ENCODE measurements at places on chromosomes 4 and X.

DNA sequence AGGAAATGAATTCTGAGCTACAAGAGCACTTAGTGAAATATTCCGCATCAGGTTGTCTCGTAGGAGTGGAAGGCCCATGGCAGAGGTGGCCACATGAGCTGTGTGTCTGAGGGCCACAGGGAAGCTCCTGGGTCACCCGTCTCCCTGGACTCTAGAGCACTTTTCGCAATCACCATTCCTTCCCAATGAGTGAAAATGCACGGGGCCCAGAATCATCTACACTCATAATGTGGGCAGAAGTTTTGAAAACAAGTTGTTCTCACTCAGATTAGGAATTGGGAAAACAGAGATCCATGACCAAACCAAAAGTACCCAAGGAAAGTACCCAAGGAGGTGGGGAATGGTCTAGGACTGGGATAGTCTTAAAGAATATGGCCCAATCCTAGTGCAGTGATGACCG lies 94.4 kb downstream of the SCD5 start:
- DNase-seq, result no peak

GRCh38 chrX:37662181-37662580 lies 23.4 kb upstream of the XK start:
- no peak for DNase-seq

GRCh38 chr4:123278755-123279154 lies 117.8 kb upstream of the SPRY1 start:
- no peak for DNase-seq

GRCh38 chrX:131513159-131513914 lies 30.5 kb upstream of the OR13H1 start:
- no peak for DNase-seq

DNA sequence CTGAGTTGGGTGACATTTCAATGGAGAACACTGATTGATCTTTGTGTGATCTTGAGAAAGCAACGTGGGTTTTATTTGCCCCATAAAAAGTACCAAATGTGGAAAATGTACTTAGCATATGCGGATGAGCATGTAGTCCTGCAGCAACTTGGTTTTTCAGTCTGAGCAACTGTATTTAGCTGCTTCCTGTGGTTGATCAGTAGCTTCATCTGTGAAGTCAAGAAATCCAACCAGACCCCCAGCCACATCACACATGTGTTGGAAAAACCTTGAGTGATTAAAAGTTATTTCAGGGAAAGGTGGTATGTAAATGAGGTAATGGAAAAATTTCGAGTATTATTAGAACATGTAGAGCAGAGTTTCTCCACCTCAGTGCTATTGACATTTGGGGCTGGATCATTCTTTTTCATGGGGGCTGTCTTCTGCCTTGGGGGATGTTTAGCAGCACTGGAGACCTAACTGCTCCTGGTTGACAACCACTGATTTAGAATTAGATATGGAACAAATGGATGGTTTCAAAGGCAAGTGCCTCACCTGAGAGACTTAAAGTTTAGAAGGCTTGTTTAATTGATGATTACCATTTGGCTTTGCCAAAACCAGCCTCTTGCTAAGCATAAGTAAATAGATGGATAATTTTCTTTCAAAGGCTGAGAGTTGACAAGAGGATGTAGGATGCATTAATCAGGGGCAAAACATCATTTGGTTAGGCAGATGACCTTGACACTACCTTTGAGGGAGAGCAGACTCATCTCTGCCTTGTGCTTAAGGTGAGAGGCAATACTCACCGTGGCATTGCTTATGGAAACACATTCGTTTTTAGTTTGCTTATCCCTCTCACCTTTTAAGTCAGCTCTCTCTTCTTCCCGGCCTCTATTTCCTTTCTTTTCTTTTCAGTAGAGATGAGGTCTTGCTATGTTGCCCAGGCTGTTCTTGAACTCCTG lies 193.0 kb upstream of the RPS6KA3 start:
- DNase-seq, result no peak

- no peak for DNase-seq
Observed at GRCh38 chrX:15146515-15146914, 123.4 kb downstream of the ASB9 start.

DNA sequence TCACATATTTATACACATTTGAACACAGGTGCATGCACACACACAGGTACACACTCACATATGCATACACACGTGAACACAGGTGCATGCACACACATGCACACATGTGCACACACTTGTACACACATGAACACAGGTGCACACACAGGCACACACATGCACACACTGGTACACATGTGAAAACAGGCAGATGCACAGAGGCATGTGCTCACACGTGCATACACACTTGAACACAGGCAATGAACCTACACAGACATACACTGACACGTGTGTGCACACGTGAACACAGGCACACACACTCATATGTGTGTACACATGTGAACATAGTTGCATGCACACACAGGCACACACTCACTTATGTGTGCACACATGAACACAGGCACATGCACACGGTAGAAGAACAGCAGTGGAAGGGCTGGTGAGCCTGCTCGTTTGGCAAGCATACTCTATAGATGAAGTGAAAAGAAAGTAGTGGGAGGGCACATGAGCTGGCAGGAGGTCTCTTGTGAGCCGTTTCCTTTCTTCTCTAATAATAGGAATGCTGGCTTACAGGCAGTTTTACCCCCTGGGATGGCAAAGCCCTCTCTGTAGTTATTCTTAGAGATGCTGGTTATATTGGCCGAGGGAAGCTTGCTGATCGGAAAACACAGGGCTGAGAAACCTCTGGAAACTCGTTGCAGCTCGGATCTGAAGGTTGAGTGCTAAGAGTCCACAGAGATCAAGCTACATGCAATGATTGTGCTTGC lies 279.6 kb upstream of the CLNK start:
- DNase-seq, result no peak

GRCh38 chr4:176883681-176884418 lies 91.1 kb upstream of the VEGFC start:
- no peak for DNase-seq

All from central memory CD8-positive, alpha-beta T cell (primary cell).